ENCODE measurements at places on chromosomes 6 and 20.

- ATAC-seq: no peak
These were observed 777.8 kb downstream of the TBC1D32 start for GRCh38 chr6:120556491-120556890.

DNA sequence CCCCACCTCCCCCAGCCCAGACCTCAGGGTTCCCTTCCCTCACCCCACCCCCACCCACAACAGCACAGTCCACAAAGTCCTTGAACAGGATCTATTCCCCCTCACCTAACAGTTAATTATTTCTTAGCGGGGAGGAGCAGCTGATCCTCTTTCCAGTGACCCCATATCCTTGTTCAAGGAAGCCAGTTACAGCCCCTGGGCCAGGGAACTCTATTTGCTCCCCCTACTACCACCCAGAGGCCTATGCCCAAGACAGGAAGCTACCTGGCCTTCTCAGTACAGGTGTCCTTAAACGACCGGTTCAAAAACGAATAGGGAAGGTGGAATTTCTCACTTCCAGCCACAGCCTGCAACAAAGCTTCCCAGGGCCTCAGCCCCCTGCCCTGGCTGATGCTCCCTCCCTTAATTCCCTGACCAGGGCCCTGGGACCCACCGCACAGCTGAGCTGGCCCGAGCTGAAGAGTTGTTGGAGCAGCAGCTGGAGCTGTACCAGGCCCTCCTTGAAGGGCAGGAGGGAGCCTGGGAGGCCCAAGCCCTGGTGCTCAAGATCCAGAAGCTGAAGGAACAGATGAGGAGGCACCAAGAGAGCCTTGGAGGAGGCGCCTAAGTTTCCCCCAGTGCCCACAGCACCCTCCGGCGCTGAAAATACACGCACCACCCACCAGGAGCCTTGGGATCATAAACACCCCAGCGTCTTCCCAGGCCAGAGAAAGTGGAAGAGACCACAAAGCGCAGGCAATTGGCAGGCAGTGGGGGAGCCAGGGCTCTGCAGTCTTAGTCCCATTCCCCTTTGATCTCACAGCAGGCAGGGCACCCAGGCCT lies 778 bp downstream of the MCCD1 start:
- no peak for ATAC-seq

- ATAC-seq: no peak
These were observed 1.3 kb upstream of the BLOC1S5 start for GRCh38 chr6:8065519-8065911.

DNA sequence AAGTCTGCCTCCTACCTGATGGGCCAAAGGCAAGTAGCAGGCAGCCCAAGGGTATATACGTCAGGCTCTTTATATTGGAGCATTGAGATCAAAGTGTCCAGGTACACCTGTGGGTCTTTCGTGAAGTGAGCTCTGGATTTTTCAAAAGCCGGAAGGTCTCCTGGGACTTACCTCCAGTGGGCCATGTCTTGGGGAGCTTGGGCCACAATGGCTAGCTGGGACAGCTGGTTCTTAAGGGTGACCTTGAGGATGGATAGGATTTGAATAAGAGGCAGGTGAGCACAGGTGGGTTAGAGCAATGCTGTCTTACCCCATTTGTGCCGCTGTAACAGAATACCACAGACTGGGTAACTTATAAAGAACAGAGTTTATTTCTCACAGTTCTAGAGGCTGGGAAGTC lies 153.4 kb downstream of the CDC5L start:
- ATAC-seq: no peak

- no peak for ATAC-seq
These were observed 31.3 kb upstream of the MYLIP start for GRCh38 chr6:16097382-16098171.

- no peak for ATAC-seq
These were observed 429.0 kb downstream of the BMP2 start for GRCh38 chr20:7196481-7196880.

GRCh38 chr6:37317312-37318038 lies 36.3 kb upstream of the RNF8 start:
- ATAC-seq: no peak

DNA sequence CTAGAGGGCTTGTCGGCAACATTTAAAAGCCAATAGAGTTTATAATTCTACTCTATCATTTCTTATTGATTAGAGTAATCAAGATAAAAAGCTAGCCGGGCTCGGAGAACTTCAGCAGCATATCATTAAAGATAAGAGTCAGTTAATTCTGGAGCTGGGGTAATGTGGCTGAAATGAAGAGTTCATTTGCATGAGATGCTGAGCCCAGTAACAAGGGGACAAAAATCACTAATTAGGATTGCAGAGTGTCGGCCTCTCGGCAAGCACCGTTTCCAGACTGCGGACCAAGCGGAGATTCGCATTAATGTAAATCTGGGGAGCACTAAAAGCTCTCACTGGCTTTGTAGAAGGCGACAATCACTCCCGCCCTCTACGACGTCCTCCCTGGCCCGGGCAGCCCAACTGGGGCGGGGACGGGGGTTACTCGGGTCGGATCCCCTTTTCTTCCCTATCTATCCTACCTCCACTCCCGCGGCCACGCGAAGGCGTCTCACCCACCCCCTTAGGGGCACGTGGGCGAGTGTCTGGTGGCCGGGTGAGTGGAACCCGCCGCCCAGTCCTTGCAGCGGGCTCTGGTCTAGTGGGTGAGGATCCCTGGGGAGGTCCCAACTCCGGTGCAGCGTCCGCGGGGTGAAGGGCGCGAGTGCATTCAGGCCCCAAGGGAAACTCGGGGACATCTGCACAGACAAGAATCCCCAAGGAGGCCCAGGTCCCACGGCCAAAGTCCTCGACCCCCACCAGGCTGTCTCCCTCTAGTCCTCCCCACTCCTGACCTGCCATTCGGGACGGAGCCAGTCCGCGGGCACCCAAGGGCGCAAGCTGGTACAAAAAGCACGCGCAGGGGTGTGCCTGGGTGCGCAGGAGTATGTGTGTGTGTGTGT lies 42.2 kb upstream of the OSTM1 start:
- ATAC-seq: no peak

GRCh38 chr6:141877275-141877983 lies 255.3 kb upstream of the GJE1 start:
- no peak for ATAC-seq

GRCh38 chr6:170099387-170099786 lies 191.5 kb downstream of the DLL1 start:
- ATAC-seq: no peak

GRCh38 chr20:19851861-19852260 lies 93.8 kb downstream of the RIN2 start:
- ATAC-seq: no peak

DNA sequence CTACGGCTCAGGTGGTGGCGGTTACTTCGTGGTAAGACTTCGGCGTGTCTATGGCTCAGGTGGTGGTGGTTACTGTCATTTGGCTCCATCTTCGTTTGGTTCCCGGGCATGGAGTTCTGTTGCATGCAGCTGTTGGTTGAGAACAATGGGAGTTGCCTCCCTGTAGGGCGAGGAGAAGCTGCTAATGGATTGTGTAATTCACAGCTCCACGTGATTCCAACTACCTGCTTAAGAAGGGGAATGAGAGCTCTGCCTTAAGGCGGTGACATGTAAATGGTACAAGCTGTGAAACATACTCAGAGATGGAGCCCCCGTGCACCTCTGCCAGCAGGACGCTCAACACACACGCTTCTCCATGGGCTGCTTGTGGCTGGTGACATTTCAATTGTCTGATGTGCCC lies 12.4 kb upstream of the DACT2 start:
- no peak for ATAC-seq
